ENCODE measurements at places on chromosomes 5 and 9. TPM values are rescaled to one million over a fixed set of nuclear protein-coding genes. Genes with fewer than 3 reads are reported as not detected.

Gene RNF208
- total RNA-seq: 10.4 TPM

Gene ARID3C
- 0.29 TPM for total RNA-seq

Gene TRPM6
- not detected for total RNA-seq

Gene NUTM2F
- not detected for total RNA-seq

Gene NR3C1
- 52.7 TPM for total RNA-seq

Gene PPIC
- total RNA-seq: not detected

Gene NLN
- 38.4 TPM for total RNA-seq

Gene TRIM52
- 13.2 TPM for total RNA-seq
